Caco-2 (cell line): ENCODE measurements at places on chromosomes 3 and 15. TPM values are rescaled to one million over a fixed set of nuclear protein-coding genes. Genes with fewer than 3 reads are reported as not detected.

DNA sequence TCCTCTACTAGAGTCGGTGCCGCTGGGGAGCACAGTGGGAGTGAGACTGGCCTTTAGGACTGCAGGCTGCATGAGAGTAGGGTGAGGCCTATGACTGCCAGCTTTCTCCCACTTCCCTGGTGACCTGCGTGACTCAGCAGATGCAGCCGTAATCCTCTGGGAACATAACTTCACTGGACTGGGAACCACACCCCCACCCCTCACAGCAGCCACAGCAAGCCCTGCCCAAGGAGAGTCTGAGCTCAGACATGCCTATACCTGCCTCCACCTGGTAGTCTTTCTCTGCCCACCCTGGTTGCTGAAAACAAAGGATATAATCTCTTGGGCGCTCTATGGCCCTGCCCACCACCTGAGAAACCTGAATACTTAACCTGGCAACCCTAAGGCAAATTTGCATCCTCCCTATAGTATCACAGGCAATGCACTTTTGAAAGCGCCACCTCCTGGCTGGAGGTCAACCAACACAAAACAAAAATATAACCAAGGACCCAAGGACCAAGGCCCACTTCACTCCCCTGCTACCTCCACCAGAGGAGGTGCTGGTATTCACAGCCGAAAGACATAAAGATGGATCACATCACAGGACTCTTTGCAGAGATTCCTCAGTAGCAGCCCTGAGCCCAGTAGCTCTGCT is 308.9 kb downstream of the CTNNB1 start:
- no peak for DNase-seq

GRCh38 chr15:70308011-70308734 is 210.5 kb upstream of the TLE3 start:
- no peak for DNase-seq

DNA sequence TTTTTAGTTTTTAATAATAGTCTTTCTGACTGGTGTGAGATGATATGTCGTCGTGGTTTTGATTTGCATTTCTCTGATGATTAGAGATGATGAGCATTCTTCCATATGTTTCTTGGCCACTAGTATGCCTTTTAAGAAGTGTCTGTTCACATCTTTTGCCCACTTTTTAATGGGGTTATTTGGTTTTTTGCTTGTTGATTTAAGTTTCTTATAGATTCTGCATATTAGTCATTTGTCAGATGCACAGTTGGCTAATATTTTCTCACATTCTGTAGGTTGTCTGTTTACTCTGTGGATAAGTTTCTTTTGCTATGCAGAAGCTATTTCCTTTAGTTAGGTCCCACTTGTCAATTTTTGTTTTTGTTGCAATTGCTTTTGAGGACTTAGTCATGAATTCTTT is 185.4 kb downstream of the SUCNR1 start:
- no peak for DNase-seq

DNA sequence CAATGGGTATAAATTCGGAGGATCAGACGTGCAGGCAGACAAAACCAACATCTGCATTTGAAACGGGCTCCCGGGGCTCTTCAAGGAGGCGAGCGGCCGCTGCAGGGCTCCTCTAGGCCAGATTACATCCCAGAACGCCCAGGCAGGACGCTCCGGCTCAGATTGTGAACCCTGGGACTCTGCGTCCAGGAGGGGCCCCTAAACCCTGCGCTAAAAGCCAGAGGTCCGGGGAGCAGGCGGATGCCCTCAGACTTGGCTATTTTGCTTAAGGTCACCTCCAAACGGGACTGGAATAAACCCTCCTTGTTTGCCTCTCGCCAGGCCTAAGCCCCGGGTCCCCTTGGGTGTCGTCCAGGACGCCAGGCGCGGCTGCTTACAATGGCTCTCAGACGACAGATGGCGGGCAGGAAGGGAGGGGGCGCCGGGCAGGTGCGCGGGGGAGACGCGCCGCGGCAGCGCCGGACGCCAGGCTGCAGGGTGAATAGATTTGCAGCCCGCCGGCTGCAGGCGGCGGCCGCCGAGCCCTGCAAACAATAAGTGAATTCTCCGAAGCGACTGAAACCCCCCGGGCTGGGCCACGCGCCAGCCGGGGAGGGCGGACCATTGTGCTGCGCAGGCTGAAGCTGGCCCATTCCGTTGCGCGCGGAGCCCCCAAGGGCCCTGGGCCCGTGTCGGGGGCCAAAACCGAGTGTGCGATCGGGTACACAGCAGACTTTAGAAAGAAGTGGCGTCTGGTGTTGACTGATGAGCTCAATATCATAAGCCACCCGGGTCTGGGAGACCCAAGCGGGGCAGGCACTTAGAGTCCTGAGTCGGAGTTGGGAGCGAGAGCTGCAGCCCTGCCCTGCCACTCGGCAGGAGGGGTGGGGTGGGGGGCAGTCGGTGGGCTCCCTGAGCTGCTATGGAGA is 32.3 kb upstream of the AMOTL2 start:
- DNase-seq, result no peak

GRCh38 chr3:70770650-70771049 is 458.2 kb upstream of the MDFIC2 start:
- no peak for DNase-seq

DNA sequence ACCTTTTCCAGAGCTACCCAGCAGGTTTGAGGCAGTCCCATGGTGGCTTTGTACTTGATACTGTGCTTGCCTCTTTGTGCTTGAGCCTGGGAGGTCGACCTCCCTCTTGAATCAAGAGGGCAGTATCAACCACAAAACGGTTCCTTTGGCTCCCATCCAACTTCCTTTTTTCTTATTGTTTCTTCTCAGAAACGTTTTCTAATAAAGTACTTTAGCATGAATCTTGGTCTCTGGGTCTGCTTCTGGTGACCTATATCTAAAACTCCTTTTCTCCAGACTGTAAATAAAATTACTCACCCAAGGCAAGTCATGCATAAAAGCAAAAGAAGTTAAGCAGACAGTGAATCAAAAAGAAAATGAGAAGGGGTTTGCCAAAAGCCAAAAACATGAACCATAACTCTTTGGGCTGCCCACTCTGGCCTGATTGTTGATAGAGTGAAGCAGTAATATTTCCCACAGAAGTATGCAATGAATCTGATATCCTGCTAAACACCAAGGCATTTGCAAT is 112.2 kb upstream of the SLC4A7 start:
- DNase-seq, result no peak

- DNase-seq, result no peak
Observed at GRCh38 chr15:50150851-50151250, 31.1 kb upstream of the SLC27A2 start.

- DNase-seq, result no peak
Observed at GRCh38 chr3:15823092-15823491, 25.3 kb upstream of the ANKRD28 start.

DNA sequence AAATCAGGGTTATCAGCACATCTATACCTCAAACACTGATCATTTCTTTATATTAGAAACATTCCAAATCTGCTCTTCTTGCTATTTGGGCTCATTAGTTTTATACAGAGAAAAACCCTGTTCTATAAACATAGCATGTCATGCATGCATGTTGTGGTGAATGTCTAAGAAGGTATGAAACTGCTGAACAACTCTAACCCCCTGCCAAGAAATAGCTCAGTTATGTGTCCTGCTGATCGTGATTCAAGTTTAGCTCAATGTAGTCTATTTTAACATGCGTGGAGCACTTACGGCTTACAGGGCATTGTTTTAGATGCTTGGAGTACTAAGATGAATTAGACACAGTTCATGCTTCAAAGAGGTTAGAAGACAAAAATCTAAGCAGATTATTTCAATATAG is 35.8 kb downstream of the MYH15 start:
- DNase-seq, result no peak

DNA sequence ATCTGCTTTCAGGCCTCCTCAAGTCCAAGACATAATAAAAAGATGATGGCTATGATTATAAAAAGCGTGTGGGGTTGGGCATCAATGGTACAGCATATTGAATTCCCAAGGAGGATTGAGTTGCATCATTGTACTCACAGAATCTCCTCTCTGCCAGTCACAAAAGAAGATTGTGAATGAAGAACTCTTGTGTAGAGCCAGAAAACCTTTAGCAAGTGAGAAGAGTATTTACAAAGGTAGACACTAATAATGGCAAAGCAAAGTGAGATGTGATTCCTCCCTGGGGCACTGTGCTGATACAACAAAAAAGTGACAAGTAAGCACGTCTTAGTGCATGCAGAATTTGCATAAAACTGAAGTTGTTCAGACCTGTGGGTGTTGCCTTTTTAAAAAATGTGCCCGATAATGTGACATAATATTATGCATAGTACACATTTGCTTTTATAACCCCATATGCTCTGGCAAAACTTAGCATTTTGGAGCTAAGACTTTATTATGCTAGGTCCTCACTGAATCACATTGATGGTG is 291.2 kb upstream of the TBC1D5 start:
- DNase-seq, result no peak

- no peak for DNase-seq
Observed at GRCh38 chr3:52860424-52860768, 25.6 kb upstream of the MUSTN1 start.

- no peak for DNase-seq
Observed at GRCh38 chr15:90887037-90887481, 2.8 kb downstream of the FES start.

DNA sequence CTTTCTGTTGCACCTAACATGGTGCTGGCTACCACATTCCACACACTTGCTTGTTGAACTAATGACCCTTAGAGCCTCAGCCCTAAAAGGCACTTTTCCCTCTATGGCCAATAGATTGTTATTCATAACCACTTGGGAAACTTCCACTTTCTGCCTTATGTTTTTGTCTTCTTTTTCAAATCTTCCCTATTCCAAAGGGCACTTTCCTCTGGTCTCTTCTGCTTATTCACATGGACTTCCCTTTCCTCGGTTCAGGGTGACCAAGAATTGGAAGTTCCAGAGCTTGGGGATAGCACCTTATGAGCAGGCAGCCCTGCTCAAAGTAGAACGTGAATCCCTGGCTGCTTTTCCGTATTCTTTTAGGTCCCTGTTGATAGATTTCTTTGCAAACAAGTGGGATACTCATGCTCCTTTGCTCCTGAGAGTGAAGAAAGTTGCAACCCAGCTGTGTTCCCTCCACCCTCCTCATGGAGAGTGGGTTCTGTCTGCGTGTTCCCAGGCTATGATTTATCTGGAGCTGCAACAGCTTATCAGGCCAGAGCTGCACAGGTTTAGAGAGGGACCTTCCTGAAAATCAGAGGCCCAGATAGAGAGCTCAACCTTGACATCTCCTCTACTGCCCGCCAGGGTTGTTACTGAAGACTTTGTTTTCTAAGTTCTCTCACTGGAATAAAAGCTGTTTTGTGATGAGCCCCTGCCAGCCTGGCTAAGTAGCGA is 58.8 kb upstream of the MYZAP start:
- DNase-seq, result no peak

- DNase-seq, result peak; percentile 76
Observed at GRCh38 chr3:64344721-64345207, 119.5 kb upstream of the PRICKLE2 start.

DNA sequence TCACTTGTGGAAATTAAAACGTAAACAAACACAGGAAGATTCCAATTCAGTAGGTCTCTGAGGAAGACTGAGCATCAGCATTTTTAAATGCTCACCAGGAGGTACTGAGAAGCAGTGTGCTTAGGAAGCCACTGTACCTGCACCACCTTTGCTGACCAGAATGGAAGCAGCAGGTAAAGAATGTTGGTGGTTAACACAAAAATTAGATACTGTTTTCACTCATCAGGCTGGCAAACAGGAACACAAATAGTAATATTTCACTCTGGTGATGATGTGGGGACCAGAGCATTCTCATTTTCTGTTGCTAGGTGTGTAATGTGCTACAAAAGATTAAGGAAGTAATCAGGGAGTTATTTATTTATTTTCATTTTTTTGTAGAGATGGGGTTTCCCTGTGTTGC is 29.9 kb upstream of the GHSR start:
- no peak for DNase-seq

GRCh38 chr3:136958939-136959338 is 1.2 kb downstream of the IL20RB start:
- no peak for DNase-seq

DNA sequence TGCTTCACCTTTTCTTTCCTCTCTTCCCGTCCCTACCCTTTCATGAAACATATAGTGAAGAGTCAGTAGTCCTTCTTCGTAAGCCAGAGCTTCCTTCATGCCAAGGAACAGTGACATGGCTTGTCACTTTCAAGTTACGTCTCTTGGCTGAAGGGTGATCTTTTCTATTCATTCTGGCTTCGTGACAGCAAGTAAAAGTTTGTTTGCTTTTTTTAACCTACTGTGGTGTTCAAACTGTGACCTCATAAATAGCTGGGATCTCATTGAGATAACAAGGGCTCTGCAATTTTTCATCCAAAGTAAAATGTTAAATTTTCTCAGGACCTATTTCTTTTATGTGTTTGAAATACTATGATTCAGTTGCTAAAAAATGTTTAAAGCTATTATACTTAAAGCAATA is 10.5 kb downstream of the CDIN1 start:
- no peak for DNase-seq

DNA sequence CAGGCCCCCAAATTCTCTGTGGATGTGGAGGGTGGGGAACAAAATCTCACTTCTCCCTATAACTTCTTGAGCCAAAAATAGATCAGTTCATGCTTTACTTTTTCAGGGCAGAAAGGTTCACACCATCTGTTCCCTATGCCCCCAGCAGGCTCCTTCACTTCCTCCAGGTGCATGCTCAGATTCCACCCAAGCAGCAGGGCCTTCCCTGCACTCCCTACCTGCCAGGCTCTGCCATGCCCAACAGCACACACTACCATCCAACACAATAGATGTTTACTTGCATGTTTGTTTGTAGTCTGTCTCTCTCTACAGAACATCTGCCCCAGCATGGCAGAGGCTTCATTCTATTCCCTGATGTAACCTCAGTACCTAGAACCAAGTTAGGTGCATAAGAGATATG is 43.3 kb downstream of the GABRB3 start:
- DNase-seq, result no peak

Gene PRSS50
- not detected in 2 replicates for total RNA-seq

Gene GREM1
- 0.54 and 0.93 TPM in 2 replicates for total RNA-seq

Gene CFAP20DC
- 2.2 and 2.8 TPM in 2 replicates for total RNA-seq
